ENCODE measurements at places on chromosomes 4 and X.

DNA sequence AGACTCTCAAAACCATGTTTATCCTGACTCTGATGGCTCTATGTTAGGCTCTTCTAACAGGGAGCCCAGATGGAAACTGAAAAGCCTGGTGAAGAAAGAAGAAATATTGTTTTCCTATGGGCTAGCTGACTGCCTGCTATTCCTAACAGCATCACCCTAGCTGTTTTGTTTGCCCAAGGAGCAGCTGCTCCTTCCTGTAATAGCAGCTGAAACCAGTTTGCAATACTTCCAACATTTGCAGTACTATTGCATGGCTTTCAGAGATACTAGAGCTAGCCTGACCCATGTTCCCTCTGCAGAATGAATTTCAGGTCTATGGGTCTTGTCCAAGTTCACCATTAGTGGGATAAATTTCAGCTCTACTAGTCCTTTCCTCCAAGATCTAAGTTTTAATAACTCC is 495.2 kb downstream of the INPP4B start:
- no peak for DNase-seq

DNA sequence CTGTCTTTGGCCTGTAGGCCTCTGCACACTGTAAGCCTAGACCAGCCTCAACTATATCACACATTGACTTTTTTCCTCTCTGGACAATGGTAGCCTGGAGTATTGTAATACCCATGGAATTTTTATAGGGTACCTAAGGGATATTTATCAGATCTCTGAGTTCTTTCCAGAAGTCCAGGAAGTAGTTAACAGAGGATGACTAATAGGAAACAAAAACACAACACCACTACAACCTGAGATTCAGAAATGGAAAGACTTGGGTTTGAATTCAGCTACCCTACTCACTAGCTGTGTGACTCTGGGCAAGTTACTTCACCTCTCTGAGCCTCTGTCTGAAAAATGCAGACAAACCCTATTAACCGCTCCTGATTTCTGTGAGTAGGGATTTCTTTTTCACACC is 7.7 kb upstream of the STX18 start:
- no peak for DNase-seq

DNA sequence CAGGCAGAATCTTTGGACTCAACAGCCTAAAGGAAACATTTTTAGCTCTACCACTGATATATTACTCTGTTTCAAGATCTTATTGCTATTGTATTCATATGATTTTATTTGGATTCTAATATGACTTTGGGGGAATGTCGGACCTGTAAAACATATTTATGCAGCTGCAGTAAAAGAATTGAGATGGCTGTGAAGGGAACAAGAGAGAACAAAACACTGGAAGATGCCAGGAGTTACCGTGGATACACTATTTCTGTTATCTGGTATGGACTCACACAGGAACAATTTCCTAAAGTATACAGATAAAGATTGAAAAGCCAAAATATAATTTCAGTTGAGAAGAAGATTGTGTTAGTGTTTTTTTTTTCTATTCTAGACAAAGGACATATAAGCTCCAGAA is 113.0 kb upstream of the DCLK2 start:
- no peak for DNase-seq

DNA sequence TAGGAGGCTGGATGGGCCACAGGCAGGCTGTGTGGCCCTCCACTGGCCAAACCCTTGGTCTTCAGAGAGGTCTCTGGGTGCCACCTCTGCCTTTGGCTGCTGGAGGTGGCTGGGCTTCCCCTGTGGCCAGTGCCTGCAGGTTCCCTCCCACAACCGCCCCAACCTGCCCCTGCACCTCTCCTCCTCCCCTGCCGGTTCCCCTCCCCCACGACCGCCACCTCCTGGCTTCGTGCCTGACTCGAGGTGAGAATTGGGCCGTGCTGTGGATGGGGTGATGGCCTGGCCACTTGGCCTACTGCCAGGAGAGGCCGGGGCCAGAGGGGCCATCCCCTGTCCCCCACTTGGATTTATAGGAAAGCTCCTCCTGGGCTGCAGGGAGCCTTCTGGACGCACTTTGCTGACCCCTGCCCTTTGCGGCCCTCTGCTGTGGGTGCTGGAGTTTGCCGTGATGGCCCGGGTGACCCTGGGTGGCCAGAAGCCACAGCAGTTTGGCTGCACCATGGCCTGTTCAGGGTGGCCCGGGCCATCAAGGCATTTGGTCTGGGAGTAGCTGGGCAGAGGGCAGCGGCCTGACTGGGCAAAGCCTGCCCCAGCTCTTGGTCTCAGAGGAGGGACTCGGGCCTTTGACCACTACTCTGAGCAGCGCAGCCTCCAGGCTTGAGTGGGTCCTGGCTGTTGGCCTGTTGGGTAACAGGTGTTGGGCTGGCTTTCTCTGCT is 3.8 kb downstream of the NAT8L start:
- DNase-seq = no peak

GRCh38 chrX:110418316-110419235 is 59.9 kb downstream of the RTL9 start:
- peak; percentile 36 for DNase-seq

- no peak for DNase-seq
These were observed 261.8 kb downstream of the CAMK2D start for GRCh38 chr4:113499696-113500095.
